Endodermal cell (in vitro differentiated cells): ENCODE measurements at places on chromosomes 5 and 9. TPM values are rescaled to one million over a fixed set of nuclear protein-coding genes. Genes with fewer than 3 reads are reported as not detected.

GRCh38 chr9:10041726-10042229, 571.0 kb downstream of the PTPRD start:
- H3K27ac ChIP-seq = no peak overlapping the region
- H3K4me3 ChIP-seq = no peak overlapping the region
- no peaks in the 10 kb centered on the region for H3K27me3 ChIP-seq
- no peaks in the 10 kb centered on the region for H3K36me3 ChIP-seq

The IL17B gene
- not detected in 2 replicates for total RNA-seq

The SPINK7 gene
- total RNA-seq = not detected in 3 replicates

- H3K27ac ChIP-seq = no peak overlapping the region
- peaks cover 17% of the 10 kb centered on the region for H3K36me3 ChIP-seq
- H3K4me3 ChIP-seq = no peak overlapping the region
- no peak for DNase-seq
- no peaks in the 10 kb centered on the region for H3K27me3 ChIP-seq
Observed at GRCh38 chr9:133794016-133794760, 56.0 kb upstream of the SARDH start.

DNA sequence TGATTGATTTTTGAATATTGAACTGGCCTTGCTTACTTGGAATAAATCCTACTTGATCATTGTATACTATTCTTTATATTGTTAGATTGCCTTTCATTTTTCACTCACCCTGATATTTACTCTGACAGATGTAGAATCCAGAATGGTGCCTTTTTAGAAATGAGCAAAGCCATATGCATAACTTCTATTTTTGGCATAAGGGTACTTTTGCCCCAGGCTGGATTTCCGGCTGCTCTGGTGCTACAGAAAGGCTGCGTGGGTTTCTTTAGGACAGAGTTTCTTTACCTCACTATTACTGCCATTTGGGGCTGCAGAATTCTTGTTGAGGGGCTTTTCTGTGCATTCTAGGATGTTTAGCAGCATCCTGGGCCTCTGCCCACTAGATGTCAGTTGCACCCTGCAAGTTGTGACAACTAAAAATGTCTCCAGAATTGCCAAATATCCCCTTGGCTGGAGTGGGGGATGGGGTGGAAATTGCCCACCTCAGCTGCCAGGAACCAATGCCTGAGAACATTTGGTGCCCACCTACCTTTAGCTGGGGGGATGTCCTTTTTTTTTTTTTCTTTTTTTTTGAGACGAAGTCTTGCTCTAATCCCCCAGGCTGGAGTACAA, 50.1 kb downstream of the SLC36A1 start:
- H3K27me3 ChIP-seq = no peaks in the 10 kb centered on the region
- DNase-seq = no peak
- H3K4me3 ChIP-seq = no peak overlapping the region
- H3K4me1 ChIP-seq = no peaks in the 10 kb centered on the region
- H3K27ac ChIP-seq = no peak overlapping the region

GRCh38 chr9:33202552-33203201, 35.5 kb upstream of the B4GALT1 start:
- H3K27ac ChIP-seq = no peak overlapping the region
- peaks cover 10% of the 10 kb centered on the region for H3K27me3 ChIP-seq
- H3K36me3 ChIP-seq = no peaks in the 10 kb centered on the region
- DNase-seq = no peak
- no peak overlapping the region for H3K4me3 ChIP-seq
- H3K4me1 ChIP-seq = no peaks in the 10 kb centered on the region

The IER5L gene
- 8.1 to 20.0 TPM (median 9.7 TPM) in 3 replicates for total RNA-seq

DNA sequence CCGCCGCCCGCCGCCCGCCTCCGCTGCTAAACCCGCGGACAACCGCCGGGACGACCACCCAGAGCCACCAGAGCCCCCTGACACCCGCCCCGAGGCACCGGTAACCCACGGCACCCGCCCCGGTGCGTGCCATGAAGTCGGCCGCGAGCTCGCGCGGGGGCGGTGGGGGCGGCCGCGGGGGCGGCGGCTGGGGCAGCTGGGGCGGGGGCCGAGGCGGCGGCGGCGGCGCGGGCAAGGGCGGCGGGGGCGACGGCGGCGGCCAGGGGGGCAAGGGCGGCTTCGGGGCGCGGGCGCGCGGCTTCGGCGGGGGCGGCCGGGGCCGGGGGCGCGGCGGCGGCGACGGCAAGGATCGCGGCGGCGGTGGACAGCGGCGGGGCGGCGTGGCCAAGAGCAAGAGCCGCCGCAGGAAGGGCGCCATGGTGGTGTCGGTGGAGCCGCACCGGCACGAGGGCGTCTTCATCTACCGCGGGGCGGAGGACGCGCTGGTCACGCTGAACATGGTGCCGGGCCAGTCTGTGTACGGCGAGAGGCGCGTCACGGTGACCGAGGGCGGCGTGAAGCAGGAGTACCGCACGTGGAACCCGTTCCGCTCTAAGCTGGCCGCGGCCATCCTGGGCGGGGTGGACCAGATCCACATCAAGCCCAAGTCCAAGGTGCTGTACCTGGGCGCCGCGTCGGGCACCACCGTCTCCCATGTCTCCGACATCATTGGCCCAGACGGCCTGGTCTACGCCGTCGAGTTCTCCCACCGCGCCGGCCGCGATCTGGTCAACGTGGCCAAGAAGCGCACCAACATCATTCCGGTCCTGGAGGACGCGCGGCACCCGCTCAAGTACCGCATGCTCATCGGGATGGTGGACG, 499 bp downstream of the FBLL1 start:
- no peaks in the 10 kb centered on the region for H3K4me1 ChIP-seq
- DNase-seq = peak; percentile 69
- no peak overlapping the region for H3K4me3 ChIP-seq
- peaks cover 41% of the 10 kb centered on the region for H3K27me3 ChIP-seq

The TMEM232 gene
- 3.0 to 4.2 TPM (median 3.9 TPM) in 3 replicates for total RNA-seq

GRCh38 chr5:111618623-111619271, 106.4 kb upstream of the STARD4 start:
- no peak overlapping the region for H3K4me3 ChIP-seq
- H3K4me1 ChIP-seq = no peaks in the 10 kb centered on the region
- DNase-seq = no peak
- no peaks in the 10 kb centered on the region for H3K27me3 ChIP-seq

- DNase-seq = no peak
- H3K36me3 ChIP-seq = no peaks in the 10 kb centered on the region
- H3K27ac ChIP-seq = no peak overlapping the region
Observed at GRCh38 chr9:92564982-92565381, 29.2 kb upstream of the ECM2 start.

- H3K4me1 ChIP-seq = no peaks in the 10 kb centered on the region
- DNase-seq = no peak
- H3K27ac ChIP-seq = no peak overlapping the region
- H3K4me3 ChIP-seq = no peak overlapping the region
Observed at GRCh38 chr9:80467632-80468031, 895.9 kb downstream of the TLE4 start.

GRCh38 chr9:70529833-70530232, 115.4 kb upstream of the KLF9 start:
- H3K27ac ChIP-seq = no peak overlapping the region
- H3K36me3 ChIP-seq = no peaks in the 10 kb centered on the region
- H3K27me3 ChIP-seq = no peaks in the 10 kb centered on the region
- no peak for DNase-seq
- no peak overlapping the region for H3K4me3 ChIP-seq

DNA sequence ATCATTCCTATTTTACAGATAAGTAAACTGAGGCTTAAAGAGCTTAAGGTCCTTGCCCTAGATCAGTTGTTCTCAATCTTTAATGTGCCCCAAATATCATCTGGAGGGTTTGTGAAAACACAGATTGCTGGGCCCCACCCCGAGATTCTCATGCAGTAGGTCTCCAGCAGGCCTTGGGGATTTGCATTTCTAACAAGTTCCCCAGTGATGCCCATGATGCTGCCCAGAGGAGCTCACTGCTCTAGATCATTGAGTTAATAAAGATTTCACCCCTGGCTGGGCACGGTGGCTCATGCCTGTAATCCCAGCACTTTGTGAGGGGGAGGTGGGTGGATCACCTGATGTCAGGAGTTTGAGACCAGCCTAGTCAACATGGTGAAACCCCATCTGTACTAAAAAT, 42.8 kb upstream of the RAD23B start:
- peak; percentile 44 for DNase-seq
- no peaks in the 10 kb centered on the region for H3K36me3 ChIP-seq
- no peak overlapping the region for H3K4me3 ChIP-seq
- H3K27ac ChIP-seq = no peak overlapping the region
- H3K27me3 ChIP-seq = no peaks in the 10 kb centered on the region

The SPINK6 gene
- total RNA-seq = not detected in 2 replicates

DNA sequence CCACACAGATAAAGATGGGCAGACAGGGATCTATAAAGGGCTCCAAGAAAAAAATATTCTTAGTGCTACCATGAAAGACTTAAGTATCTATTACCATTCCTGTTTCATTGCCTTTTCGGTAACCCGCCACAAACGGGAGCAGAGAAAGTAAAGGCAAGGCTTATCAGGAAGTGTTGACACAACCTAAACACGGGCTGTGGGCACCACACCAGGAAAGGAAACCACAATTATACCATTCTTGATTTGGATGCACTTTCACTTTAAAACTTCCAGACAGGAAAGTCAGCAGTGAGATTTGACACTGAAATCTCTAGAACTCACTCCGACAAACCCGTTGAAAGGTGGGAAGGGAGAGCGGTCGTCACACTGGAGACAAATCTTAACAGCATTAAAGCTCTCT, 6.5 kb downstream of the TLE1 start:
- H3K27me3 ChIP-seq = peaks cover 28% of the 10 kb centered on the region
- peak overlapping the region; percentile 98 for H3K4me3 ChIP-seq
- peak overlapping the region; percentile 78 for H3K27ac ChIP-seq
- peaks cover 81% of the 10 kb centered on the region for H3K36me3 ChIP-seq

The PRR16 gene
- 0.53 TPM in 1 of 2 replicates, not detected in the other for total RNA-seq

- H3K27ac ChIP-seq = no peak overlapping the region
- no peak for DNase-seq
- no peak overlapping the region for H3K4me3 ChIP-seq
Observed at GRCh38 chr9:129930743-129931142, 95.5 kb downstream of the USP20 start.

GRCh38 chr5:162227075-162227474, 159.5 kb downstream of the GABRG2 start:
- DNase-seq = peak; percentile 52
- H3K27me3 ChIP-seq = no peaks in the 10 kb centered on the region
- H3K4me1 ChIP-seq = no peaks in the 10 kb centered on the region
- H3K4me3 ChIP-seq = no peak overlapping the region
- H3K27ac ChIP-seq = no peak overlapping the region

The TMEM174 gene
- not detected in 3 replicates for total RNA-seq

GRCh38 chr9:10903969-10904368, 291.2 kb upstream of the PTPRD start:
- no peak overlapping the region for H3K27ac ChIP-seq
- no peak overlapping the region for H3K4me3 ChIP-seq
- no peaks in the 10 kb centered on the region for H3K27me3 ChIP-seq
- H3K36me3 ChIP-seq = no peaks in the 10 kb centered on the region
- DNase-seq = no peak
- no peaks in the 10 kb centered on the region for H3K4me1 ChIP-seq

The TNFSF8 gene
- total RNA-seq = not detected in 3 replicates

GRCh38 chr9:79301085-79301484, 270.7 kb upstream of the TLE4 start:
- no peaks in the 10 kb centered on the region for H3K36me3 ChIP-seq
- H3K4me1 ChIP-seq = peaks cover 15% of the 10 kb centered on the region
- no peak overlapping the region for H3K27ac ChIP-seq
- no peaks in the 10 kb centered on the region for H3K27me3 ChIP-seq
- no peak overlapping the region for H3K4me3 ChIP-seq
- DNase-seq = no peak

GRCh38 chr9:15469406-15469805, 41.4 kb downstream of the PSIP1 start:
- H3K4me3 ChIP-seq = no peak overlapping the region
- peaks cover 92% of the 10 kb centered on the region for H3K36me3 ChIP-seq
- no peak for DNase-seq
- H3K4me1 ChIP-seq = no peaks in the 10 kb centered on the region

DNA sequence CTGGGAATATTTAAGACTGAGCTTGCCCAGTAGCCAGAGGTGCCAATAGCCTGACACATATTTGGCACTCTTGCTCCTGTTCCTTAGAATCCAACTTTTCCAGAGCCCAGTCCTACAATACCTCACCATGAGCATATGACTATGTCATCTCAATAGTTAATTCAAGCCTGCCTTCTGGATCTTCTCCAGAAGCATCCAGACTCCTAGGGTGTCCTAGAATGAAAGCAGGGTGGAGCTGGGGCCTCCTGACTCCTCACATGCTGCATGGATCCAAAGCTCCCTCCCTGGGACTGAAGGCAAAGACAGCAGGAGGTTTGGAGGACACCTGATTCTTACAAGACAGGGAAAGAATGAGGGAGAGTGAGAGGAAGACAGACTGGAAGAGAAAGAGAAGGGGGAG, 37.9 kb downstream of the SH3TC2 start:
- H3K27ac ChIP-seq = no peak overlapping the region
- no peaks in the 10 kb centered on the region for H3K36me3 ChIP-seq
- no peaks in the 10 kb centered on the region for H3K4me1 ChIP-seq
- H3K27me3 ChIP-seq = peaks cover 17% of the 10 kb centered on the region
- no peak overlapping the region for H3K4me3 ChIP-seq
- no peak for DNase-seq
